ENCODE measurements at places on chromosomes 12 and 14.

DNA sequence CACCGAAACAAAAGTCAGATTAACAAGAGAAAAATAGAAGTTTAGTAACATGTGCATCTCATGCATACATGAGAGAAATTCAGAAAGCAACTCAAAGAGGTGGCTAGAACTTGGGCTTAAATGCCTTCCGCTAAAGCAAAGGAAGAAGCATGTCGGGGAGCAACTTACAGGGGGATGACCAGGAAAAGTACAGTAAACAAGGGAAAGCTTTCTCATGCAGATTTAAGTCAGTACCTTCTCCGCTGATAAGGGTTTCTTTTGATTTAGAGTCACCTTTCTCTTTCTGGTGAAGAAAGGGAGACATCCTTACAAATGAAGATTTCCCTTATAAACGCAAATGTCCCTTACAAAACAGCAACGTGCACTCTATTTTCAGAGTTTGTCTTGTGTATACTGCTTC lies 6.0 kb upstream of the RNASE6 start:
- DNase-seq, result no peak

- no peak for DNase-seq
Measured at GRCh38 chr12:9449181-9449580, 158.5 kb downstream of the KLRB1 start.

GRCh38 chr14:63203618-63204406 lies 431 bp upstream of the RHOJ start:
- no peak for DNase-seq

DNA sequence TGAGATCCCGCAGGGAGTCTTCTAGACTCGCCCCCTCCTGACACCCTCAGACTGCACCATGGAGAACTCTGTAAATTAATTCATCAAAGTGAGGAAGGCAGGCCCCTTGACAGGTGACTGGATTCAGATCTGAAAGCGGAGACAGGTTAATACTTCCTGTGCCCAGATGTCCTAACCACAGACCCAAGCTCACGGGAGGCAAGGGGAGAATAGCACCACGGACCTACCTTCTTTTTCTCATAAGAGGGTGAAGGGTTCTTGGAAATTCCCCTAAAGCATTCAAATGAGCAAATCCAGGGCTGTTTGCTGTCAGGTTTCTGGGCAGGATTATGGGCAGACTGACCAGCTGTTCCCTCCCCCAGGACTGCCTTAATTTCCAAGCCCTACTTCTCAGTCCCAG lies 170.0 kb downstream of the ZFP36L1 start:
- DNase-seq, result no peak

All from GDM1 (cell line).